GM04504 (cell line): ENCODE measurements at places on chromosomes 2 and 18.

- DNase-seq, result no peak
Observed at GRCh38 chr18:2424420-2424819, 146.9 kb downstream of the METTL4 start.

GRCh38 chr2:38237311-38237710, 139.8 kb downstream of the ATL2 start:
- no peak for DNase-seq

GRCh38 chr2:143015656-143016055, 113.6 kb upstream of the ARHGAP15 start:
- no peak for DNase-seq

DNA sequence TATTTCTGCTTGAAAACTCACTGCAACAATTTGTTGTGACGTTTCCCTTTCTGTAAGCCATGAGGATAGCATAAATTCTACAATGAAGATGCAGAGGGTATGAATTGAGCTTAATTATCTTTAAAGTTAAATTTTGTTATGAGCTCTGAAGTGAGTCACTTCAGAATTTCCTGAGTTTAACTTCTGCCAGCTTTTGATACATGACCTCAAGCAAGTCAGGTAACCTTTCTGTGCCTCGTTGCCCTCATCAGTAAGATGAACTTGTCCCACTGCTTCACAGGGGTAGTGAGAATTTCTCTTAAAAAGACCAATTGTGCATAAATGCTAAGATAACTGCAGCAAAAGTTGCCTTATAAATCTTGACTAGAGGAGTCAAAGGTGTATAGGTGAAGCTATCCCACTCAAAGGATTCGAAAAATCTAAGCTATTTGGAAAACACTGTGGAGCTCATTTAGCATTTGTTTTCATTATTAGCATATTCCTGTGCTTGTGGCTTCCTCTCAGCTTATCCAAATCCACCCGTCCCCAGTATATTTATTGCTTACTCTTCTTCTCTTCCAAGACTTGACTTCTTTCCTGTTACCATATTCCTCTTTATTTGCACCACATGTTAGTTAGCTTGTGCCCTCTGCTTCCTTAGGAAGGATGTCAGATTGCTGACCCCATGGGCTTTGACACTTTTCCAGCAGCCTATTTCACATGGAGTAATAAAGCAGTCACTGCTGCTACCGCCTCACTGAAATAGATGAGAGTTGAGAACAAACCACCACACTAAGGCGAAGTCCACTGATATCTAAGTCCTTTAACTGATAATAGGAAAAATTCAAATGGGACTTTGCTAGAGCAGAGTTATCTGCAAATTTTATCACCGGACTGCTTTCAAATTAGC, 428.6 kb downstream of the ERBB4 start:
- DNase-seq, result no peak

DNA sequence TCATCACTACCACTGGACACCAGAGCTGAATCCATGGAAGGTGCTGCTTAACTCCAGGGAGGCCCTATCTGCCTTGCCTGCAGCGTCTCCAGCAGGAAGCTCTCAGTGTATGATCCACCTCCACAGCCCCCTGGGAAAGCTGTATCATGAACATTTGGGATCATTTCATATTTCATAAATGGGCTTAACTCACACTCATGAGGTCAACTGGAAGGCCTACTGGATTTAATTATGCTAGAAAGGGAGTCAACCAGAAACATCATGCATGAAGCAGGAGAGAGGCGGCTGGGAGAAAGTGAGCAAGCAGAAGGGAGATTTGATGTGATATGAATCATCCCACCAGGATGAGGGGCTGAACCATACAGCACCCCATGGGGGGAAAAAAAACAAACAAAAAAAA, 537.7 kb downstream of the TNS1 start:
- no peak for DNase-seq
